ENCODE measurements at places on chromosomes 16 and 17.
A peak's percentile ranks its signal among the peaks of the same experiment; 100 is the strongest.

DNA sequence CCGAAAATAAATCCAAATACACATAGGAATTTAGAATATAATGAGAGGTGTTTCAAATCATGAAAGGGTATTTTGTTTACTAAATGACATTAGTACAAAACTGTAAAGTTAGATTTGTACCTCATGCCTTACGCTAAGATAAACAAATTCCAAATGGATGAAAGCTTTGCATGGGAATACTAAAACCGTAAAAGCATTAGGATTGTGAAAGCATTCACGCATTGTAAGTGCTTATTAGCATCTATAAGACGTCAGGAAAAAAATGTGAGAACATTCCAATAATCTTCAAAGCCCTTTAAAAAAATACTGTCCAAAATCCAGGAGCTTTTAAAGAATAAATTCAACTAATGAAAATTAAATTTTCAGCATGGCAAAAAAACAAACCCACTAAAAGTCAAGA lies 24.8 kb upstream of the ALOX15 start:
- DNase-seq: no peak

DNA sequence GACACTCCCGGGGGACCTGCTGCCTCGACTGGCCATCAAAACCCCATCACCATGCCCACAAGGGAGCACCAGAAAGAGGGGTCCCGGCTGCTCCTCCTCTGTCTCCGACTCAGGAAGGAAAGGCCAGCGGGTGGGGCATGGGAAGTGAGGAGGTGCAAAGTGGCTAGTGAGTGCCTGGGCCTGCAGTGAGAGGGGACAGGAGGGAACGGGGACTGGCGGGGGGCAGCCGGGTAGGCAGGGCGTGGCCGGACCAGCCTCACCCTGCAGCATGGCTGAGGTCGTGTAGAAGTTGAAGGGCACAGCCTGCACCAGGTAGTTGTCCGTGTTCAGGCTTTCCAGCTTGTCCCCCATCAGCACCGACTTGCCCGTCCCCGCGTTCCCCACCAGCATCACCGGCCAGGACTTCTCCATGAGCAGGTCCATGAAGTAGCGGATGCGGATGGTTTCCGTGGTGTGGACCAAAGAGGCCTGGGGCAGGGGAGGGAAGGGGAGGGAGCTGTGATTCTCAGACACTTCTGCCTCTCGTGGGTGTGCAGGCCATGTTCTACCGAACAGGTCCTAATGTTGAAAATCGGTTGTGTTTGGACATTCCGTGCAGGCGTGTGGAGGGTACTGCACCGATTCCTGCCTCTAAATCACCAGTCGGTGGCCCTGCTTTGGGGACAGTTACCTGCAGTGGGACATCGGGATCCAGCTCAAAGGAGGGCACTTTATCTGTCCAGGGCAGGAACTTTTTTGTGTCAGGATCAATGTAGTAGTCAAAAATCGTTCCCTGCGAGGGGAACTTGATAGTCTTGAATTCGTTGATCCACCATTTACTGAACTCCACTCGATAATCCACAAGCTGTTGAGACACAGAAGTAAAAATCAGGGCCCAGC lies 91.7 kb downstream of the DNAH17 start:
- DNase-seq: no peak

DNA sequence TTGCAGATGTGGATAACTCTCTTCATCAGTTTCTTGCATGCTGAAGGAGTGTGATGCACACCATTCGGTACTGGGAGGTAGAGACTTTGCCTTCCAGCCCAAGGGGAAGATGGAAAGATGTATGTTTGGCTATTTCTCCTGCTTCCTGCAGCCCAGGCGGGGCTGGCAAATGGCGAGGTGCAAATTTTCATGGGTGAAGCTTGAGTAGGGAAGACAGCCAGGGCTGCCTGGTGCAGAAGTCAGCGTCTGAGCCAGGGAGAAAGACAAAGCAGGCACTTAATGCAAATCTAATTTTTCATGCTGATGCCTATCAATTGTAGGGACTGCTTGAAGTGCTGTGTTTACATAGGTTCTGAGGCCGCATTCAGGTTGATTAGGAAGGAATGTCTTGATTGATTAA lies 384.7 kb upstream of the EEF2KMT start:
- no peak for DNase-seq

GRCh38 chr16:87414251-87414680 lies 22.1 kb downstream of the MAP1LC3B start:
- no peak for DNase-seq

DNA sequence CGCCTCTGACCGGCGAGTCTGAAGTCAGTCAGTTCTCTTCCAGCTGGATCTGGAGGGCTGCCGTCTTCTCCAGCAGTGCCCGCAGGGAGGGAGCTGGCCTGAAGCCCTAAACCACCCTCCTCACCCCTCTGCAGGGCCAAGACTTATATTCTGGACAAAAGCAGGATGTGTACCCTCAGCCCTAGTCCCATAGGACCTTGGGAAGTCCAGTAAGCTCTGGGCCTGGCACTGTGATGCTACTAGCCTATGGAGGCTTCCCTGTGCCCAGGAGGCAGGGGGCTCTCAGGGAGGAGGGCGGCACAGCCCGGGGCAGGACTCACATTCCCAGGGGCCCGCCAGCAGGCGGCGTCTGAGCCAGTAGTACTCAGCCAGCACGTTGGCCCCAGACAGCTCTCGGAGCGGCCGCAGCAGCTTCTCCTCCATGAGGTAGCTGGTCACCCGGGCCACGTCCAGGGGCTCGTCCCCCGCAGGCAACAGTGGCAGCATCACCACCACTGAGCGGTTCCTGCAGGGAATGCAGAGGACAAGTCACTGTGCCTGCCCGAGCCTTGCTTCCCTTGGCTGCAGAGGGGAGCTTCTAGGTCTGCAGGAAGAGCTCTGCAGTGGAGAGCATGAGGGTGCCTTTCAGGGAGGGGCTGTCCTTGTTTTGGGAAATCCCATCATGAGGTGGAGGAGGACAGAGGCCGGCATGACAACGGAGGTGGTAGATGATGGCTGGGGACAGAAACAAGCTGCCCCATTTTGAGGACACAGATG lies 41.7 kb downstream of the RMI2 start:
- no peak for DNase-seq

DNA sequence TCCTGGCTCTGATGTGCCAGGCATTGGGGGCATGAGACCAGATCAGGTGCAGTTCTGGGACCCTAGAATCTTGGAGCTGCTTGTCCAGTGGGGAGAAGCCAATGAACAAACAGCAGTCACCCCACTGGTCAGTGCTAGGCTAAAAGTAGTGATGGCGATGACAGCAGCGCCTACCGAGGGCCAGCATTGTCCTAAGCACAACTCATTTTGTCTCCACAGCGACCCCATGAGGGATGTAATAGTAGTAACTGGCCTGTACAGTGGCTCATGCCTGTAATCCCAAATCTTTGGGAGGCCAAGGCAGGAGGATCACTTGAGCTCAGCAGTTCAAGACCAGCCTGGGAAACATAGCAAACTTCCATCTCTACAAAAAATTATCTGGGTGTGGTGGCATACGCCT lies 6.2 kb downstream of the SMCR8 start:
- no peak for DNase-seq

DNA sequence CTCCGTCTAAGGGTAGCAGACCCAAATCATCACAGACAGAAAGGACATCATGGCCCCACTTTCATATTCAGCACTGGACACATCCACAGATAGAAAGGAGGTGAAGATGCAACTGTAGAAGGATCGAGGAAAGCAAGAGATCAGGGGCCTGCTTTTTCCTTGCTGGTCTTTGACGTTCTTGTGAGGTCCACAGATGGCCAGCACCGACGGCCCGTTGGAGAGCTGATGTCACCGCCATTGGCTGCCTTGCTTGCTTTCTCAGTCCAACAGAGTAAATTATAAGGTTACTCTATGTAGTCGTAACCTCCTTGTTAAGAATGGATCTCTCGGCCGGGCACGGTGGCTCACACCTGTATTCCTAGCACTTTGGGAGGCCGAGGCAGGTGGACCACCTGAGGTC lies 5.1 kb upstream of the RBFOX3 start:
- no peak for DNase-seq

DNA sequence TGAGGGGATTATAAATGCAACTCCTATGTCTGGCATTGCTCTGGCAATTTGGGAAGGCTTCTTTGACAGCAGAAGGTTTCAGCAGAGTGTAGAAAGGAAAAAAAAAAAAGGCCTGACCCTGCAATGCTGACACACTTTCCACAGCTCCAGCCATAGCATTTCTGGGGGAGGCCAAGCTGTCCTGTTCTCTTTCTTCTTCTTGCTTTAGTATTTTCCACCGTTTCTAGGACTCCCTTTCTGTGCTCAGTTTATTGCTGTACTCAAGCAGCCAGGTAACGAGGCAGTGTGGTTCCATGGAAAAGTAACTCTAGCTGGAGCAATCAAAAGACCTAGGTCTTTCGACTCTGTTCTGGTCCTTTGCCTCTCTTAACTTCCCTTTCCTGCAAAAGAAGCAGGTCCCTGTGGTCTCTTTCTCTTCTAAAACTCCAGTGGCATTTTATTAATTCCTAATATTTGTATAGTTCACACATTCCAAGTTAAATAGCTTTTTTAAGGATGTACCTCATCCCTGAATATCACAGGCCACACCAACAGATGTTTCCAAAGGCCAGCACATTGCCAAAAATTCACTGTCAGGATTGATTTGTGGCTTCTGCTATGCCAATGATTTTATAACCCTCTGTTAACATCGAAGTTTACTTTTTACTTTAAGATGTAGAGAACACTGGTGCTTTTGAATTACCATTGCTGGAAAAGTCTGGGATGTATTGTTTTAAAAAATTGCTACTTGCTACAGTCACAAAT lies 90.3 kb upstream of the BCAR1 start:
- DNase-seq: no peak

DNA sequence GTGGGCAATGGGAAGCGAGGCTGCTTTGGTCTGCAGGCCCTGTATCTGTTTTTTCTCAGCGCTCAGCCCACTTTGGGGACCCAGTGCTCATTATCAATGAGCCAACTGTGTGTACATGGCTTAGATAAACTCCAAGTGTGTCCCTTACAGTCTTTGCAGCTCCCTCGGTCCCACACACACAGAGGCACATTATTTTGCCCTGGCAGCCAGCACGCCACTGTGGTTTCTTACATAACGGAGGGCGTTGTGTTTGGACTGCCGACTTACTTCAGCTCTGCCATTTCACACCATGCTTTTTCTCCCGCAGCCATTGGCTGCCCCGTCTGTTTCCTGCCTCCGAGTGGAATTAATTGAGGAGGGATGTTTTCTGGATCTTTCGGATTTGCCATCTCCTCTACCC lies 56.5 kb upstream of the CLEC18A start:
- DNase-seq: no peak

- DNase-seq: no peak
These were observed 386.5 kb downstream of the SLC39A11 start for GRCh38 chr17:72705905-72706395.

- peak; percentile 14 for DNase-seq
These were observed 11.8 kb downstream of the FMNL1 start for GRCh38 chr17:45233423-45233924.

- no peak for DNase-seq
These were observed 11.4 kb downstream of the VPS53 start for GRCh38 chr17:703081-703875.

DNA sequence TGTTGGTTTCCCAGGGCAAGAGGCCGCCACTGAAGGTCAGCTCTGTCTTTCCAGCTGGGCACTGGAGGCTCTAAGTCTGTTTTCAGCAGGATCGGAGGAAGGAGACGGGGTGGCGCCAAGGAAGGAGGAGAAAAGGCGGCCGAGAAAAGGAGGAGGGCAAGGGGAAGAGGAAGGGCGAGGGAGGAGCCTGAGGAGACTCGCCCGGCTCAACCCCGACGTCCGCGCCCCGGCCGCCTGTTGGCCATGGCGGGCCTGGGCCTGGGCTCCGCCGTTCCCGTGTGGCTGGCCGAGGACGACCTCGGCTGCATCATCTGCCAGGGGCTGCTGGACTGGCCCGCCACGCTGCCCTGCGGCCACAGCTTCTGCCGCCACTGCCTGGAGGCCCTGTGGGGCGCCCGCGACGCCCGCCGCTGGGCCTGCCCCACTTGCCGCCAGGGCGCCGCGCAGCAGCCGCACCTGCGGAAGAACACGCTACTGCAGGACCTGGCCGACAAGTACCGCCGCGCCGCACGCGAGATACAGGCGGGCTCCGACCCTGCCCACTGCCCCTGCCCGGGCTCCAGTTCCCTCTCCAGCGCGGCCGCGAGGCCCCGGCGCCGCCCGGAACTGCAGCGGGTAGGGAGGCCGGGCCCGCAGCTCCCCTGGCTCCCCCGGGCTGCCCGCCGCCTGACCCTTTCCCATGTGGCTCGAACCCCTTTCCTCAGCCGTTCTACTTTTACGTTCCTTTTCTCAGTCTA lies at the start of gene RNF135:
TSS of gene RNF135 (plus strand) at position 209 of the 737 bp plus-strand sequence. CDS start at position 244, 35 bp downstream.
- DNase-seq: peak; percentile 91

DNA sequence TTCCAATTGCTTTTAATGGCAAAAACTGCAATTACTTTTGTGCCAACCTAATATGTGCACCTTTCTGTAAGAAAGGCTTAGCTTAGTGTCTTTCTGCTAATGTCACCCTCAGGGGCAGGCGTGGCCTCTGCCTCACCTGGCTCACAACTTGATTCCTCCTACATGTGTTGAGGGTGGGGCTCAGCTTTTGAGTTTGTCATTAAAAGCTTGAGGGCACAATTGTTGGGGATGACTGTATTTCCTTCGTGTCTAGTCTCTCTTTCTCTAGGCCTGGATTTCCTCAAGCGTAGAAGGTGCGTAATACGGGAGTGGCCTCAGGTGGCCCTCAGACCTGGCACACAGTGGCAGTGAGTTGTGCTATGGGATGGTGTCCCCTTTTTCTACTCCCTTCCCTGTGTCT lies 94.4 kb downstream of the CLEC16A start:
- no peak for DNase-seq

DNA sequence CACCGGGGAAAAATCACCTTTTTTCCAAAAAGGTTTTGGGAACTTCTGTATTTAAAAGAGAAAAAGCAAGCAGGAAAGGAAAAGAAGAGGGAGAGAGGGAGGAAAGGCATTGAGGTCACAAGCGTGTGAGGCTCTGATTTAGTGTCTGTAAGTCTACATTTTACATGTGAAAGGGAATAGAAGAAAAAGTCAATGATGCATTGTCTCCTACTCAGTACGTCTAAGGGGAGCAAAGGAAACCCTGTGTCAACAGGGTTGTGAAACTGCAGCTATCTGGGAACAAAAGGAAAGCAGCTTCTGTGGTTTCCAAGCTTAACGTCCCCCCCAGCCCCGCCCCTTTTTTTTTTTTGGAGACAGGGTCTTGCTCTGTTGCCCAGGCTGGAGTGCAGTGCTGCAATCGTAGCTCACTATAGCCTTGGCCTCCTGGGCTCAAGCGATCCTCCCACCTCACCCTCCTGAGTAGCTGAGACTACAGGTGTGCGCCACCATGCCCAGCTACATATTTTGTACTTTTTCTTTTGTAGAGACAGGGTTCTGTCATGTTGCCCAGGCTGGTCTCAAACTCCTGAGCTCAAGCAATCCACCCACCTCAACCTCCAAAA lies 1.8 kb upstream of the CDC42EP4 start:
- no peak for DNase-seq

GRCh38 chr17:22459331-22459952 lies 767.1 kb downstream of the KCNJ18 start:
- no peak for DNase-seq

GRCh38 chr17:42895185-42895555 lies 5.4 kb upstream of the G6PC1 start:
- peak; percentile 78 for DNase-seq

All from pancreas (tissue), 10 donors.